ENCODE measurements at places on chromosomes 13 and 19. TPM values are rescaled to one million over a fixed set of nuclear protein-coding genes. Genes with fewer than 3 reads are reported as not detected.

- no peak for DNase-seq
These were observed 345.7 kb downstream of the MTUS2 start for GRCh38 chr13:29165840-29166239.

GRCh38 chr19:7680606-7681339 lies at the start of gene TRAPPC5:
Gene TRAPPC5, plus strand, starts transcription at chr19:7680833. Its CDS starts 1,421 bp downstream, at chr19:7682254.
- DNase-seq: peak; percentile 88

GRCh38 chr19:6023085-6023682 lies 45.2 kb upstream of the RANBP3 start:
- DNase-seq: no peak

- no peak for DNase-seq
These were observed 910.2 kb upstream of the SLC10A2 start for GRCh38 chr13:103976371-103976770.

DNA sequence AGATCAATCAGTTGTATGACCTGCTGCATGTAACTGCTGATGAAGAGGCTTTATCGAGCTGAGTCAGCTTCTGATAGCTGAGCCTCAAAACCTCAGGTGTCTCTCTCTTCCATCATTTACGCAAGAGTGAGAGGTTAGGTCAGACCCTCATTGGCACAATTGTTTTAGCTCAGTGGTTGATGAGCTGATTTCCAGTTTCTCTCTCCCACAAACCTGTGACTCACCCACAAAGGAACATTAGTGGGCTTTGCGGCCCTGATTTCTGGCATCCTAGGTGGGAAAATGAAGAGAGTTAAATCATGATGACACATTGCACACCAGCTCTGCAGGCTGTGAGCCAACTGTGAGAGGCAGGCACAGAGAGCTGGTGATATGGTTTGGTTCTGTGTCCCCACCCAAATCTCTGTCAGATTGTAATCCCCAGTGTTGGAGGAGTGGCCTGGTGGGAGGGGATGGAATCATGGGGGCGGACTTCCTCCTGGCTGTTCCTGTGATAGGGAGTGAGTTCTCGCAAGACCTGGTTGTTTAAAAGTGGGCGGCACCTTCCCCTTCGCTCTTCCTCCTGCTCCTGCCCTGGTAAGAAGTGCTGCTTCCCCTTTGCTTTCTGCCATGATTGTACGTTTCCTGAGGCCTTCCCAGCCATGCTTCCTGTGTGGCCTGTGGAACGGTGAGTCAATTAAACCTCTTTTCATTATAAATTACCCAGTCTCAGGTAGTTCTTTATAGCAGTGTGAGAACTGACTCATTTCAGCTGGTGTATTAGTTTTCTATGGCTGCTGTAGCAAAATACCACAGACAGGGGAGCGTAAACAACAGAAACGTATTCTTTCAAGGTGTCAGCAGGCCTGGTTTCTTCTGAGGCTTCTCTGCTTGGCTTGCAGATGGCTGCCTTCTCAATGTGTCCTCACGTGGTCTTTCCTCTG lies 33.5 kb upstream of the TMTC4 start:
- DNase-seq: peak; percentile 12

The CLIP3 gene
- 1.2 TPM for total RNA-seq
